Activated CD4-positive, alpha-beta T cell treated with anti-CD3 and anti-CD28 coated beads, Interleukin-2, amount 10 ng/mL, durations not matched to agents 7 days and 5 days (primary cell): ENCODE measurements at places on chromosomes 12 and 14.

DNA sequence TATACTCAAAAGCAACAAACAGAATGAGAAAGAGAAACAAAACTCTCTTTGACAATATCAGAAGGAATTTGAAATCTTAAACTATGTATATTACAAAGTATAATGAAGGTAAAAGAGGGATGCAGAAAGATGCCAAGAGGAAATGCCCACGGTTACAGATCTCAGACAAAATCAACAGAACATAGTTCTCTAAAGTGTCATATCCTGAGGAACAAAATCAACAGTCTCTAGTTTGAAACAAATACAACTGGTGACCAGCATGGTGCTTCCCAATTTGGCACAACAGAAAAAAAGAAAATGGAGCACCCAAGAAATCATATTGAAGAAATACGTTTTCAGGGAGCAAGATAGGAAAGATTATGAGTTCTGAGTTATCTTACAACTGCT, 116.5 kb downstream of the METTL25 start:
- no peak for DNase-seq

GRCh38 chr14:30500222-30500621, 58.7 kb upstream of the G2E3 start:
- no peak for DNase-seq

- DNase-seq = no peak
These were observed 12.8 kb downstream of the BAG5 start for GRCh38 chr14:103549361-103550311.

- DNase-seq = no peak
These were observed 328.9 kb downstream of the TMTC2 start for GRCh38 chr12:83015390-83016217.

- peak; percentile 82 for DNase-seq
These were observed 101.0 kb downstream of the BEGAIN start for GRCh38 chr14:100486025-100486828.

GRCh38 chr12:57736741-57737466, 1.6 kb downstream of the AGAP2 start:
- no peak for DNase-seq

DNA sequence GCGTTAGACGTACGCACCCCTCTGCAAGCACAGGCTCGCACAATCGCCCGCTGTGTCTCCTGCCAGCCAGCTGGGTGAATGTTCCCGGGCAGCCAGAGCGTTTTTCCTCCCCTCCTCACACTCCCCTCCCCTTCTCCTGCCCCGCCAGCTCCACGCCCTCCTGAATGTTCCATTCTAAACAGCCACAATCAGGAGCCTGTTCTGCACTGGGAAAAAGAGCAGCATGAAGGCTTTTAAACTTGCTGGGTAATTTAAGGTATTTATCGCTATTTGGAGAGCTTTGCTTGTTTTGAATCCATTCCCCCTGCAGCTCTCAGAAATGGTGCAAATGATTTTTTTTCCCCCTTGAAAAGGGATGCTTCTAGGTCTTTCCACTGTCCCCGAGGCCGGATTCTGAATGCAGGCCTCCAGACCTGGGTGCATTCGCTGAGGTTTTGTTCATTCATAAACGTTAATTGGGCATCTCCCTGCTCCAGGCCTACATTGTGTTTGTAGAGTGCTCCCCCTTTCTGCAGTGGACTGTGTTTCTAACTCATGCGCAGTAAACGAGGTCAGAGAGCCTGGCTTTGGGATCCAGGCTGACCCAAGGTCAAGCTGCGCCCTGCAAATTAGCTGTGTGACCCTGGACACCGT, 212.5 kb downstream of the CHST11 start:
- DNase-seq = no peak

DNA sequence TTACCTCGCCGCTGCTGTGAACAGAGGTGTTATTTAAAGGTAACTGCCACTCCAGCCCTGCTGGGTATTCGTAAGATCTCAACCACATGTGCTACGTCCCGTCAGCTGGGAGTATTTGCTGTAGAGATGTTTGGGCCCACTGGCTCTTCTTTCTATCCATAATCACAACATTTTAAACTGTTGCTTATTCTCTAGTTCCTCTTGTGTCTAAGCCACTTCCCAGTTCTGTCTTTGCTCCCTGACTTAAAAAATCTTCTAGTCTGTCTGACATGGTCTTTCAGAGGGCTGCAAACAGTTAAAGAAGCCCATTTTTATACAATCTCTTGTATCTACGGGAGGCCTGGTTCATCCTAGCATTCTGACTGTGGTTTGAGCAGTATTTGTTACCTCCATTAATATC, 33.2 kb upstream of the HELB start:
- no peak for DNase-seq

- no peak for DNase-seq
These were observed 1489.4 kb downstream of the AACS start for GRCh38 chr12:126554625-126555024.

DNA sequence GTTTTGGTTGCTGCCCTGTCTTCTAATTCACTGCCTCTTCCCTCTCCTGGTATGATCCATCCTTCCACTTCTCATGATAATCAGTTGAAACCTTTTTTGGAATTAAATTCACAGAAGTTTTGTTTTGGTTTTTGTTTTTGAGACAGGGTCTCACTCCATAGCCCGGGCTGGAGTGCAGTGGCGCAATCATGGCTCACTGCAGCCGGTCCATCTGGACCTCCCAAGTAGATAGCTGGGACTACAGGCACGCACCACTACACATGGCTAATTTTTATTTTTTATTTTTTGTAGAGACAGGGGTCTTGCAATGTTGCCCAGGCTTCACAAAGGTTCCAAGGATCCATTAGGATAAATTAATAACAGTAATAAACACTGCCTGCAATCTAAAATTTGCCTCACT, 164.3 kb downstream of the PRKCH start:
- no peak for DNase-seq

GRCh38 chr12:116324654-116325335, 47.3 kb upstream of the MED13L start:
- no peak for DNase-seq

DNA sequence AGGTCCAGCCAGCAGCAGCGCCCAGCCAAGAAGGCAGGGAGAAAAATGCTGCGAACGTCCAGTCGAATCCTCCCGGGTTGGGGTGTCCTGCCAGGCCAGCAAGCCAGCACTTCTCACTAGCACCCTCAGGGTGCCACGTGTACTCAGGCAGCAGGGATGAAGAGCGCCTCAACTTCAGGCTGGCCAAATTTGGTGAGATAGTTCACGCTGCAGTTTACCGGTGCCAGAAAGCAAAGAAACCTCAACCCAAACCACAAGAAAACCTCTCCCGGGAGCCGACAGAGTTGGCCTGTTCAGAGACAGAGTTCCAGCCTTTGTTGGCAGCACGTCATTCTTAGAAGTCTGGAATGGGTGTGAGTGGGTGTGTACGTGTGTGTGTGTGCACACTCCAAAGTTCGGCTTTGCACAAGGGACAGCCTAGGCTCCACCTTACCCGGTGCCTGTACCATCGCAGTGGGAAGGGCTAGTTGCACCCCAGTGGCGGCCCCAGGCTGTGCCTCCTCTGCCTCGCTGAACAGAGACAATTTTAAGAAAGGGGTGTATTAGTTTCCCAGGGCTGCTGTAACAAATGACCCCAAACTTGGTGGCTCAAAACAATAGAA, 42.1 kb downstream of the ELK3 start:
- peak; percentile 54 for DNase-seq

GRCh38 chr12:49792976-49793580, 35.1 kb downstream of the NCKAP5L start:
- DNase-seq = no peak

GRCh38 chr12:114045349-114045748, 79.2 kb upstream of the RBM19 start:
- DNase-seq = no peak

DNA sequence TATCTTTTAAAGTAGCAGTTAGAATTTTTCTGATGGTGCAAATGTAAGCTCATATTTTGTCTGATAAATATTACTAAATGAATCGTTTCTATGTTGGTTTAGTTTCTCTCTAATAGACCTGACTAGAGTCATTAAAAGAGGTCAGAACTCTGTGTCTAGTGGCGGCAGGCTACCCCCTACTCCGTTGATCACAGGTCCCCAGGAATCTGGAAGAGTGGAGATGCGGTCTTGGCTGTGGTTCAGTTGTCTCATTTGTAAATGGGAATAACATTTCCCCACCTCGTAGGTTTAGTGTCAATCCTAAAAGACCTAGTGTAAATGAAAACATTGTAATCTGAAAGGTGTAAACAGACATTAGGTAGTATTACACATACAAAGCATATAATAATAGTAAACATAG, 4.7 kb upstream of the FOXJ2 start:
- DNase-seq = no peak

DNA sequence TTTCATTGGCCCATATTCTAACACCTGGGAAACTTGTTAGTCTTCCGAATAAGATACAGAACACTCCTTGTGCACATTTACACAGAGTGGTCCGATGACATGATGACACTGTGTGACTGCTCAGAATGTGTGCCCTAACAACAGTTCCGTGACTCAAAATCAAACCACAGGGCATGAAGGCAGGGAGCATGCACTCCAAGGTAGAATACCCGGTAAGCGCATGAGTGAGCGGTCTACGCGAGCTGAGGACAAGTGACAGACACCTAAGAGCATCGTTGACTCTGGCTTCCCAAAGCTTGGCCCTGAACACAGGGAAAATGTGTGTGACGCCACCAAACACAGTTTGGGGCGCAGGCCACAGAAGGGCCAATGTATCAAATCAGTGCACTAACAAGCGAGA, 18.6 kb downstream of the CLIP1 start:
- DNase-seq = no peak

DNA sequence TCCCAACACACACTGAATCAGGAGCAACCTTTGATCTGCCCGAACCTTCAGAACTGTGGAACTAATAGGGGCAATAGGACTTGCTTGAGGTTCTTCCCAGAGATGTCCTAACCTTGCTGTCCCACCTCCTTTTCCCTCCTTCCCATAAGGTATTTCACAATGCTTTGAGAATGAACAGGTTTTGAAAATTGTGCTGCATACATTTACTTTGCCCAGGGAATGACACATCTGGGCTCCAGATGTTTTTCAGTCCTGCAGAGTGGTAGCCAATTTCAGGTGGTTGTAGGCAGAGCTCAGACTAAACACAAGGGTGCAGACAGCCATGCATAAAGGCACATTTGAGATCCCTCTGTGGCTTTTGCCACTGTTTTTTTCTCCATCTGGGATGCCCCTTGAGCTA, 206.7 kb upstream of the PWP1 start:
- no peak for DNase-seq

- DNase-seq = no peak
These were observed 176.1 kb downstream of the GXYLT1 start for GRCh38 chr12:41968599-41968998.

GRCh38 chr12:114679452-114679875, 4.5 kb downstream of the TBX3 start:
- DNase-seq = no peak

- no peak for DNase-seq
These were observed 27.1 kb downstream of the RASSF8 start for GRCh38 chr12:25985316-25986175.

GRCh38 chr14:84080944-84081343, 1449.0 kb upstream of the FLRT2 start:
- no peak for DNase-seq

- no peak for DNase-seq
These were observed 2.8 kb downstream of the ZFP36L1 start for GRCh38 chr14:68789821-68790643.

- no peak for DNase-seq
These were observed 13.2 kb upstream of the ITPK1 start for GRCh38 chr14:93128725-93129459.

- no peak for DNase-seq
These were observed 112.5 kb downstream of the CCER1 start for GRCh38 chr12:90842477-90842876.

DNA sequence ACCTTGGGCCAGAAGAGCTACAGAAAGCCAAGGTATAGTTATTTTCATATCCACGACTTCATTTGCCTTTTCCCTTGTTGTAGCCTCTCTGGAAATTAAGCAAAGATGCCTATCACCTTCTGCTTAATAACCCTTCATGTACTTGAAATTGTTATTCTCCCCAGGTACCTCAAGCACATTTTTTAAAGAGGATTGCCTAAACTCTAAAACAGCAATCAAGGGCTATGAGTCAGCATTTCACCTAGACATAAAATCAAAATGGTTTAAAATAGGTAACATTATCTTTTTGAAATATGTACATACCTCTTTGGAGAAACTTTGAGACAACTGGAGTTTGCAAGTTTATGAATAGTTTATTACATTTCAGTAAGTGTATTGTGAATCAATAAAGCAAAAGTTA, 11.6 kb downstream of the DTD2 start:
- DNase-seq = no peak

GRCh38 chr12:130449291-130449690, 111.6 kb downstream of the PIWIL1 start:
- DNase-seq = no peak

DNA sequence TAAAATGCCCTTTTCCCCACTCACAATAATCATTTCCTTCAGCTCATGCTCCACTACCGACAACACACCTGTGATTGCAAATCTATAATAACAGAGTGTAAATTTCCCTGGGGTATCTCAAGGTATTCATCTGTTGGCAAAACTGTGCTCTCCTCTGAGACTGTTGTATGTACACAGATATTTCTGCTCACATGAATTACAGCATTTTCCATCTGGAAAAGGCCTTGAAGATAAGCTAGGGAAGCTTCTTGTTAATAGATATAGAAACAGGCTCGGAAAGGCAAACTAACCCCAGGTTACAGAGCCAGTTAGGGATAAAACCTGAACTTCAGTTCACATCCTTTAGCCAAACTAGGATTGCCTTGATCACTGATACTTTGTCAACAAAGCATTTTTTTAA, 210.4 kb upstream of the KRR1 start:
- no peak for DNase-seq

DNA sequence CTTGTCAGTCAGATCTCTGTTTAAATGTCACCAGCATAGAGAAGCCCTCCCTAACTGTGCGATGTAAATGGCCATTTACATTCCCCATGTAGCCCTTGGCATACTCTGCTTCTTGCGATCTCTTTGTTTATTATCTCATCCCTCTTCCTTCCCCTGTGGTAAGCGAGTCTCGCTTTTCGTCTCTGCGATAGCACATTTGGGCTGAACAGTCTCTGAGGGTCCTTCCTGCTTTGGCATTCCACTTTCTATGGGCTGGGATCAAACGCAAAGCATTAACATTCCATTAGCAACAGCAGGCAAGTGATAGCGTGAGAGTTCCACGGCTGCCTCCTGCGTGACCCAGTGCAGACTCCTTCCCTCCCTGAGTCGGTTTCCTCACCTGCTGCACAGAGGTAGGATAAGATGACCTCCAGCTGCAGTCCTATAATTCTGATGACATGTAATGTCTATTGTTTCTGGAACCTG, 61.4 kb upstream of the TUNAR start:
- no peak for DNase-seq

DNA sequence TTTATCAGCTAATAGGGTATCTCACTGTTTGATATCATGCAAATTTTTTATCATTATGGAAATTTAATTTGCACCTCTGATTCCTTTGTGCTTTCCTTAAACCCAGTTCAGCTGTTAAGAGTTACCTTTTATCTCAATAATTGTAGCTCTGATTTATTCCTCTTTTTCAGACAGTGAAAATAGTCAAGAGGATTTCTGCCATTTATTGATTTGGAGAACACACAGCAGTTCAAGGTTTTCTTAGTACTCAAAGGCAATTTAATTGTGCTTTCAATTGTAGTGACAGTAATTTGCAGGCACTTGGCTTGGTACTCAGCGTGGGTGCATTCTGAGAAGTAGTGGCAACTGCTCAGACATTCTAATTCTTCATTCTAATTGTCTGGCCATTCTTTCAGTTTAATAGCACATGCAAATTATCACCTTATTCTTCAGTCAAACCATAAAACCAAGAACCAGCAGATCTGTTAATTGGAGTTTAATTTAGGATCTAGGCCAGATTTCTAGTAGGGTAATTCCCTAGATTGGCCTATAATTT, 709.3 kb downstream of the RPS29 start:
- DNase-seq = no peak

GRCh38 chr14:90034156-90034555, 27.6 kb upstream of the KCNK13 start:
- DNase-seq = no peak
